ENCODE measurements at places on chromosomes 12 and 14.

GRCh38 chr12:13686260-13686659 lies 295.1 kb downstream of the GRIN2B start:
- no peak for DNase-seq

DNA sequence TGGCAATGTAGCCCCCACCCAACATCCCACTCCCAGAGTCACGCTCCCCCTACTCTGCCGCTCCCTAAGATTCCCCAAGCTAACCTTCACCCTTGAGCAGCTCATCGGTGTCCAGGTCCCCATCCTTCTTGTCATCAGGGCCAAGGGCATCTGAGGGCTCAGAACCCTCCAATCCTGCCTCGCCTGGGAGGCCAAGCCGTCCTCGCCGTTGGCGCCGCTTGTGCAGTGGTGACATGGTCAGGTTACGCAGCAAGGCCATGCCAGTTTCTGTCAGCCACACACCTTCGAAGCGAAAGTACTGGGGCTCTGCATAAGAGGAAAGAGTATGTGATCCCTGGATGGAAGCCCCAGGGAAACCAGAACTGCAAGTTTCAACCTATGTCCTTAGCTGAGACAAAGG lies 15.9 kb downstream of the KMT2D start:
- DNase-seq, result no peak

DNA sequence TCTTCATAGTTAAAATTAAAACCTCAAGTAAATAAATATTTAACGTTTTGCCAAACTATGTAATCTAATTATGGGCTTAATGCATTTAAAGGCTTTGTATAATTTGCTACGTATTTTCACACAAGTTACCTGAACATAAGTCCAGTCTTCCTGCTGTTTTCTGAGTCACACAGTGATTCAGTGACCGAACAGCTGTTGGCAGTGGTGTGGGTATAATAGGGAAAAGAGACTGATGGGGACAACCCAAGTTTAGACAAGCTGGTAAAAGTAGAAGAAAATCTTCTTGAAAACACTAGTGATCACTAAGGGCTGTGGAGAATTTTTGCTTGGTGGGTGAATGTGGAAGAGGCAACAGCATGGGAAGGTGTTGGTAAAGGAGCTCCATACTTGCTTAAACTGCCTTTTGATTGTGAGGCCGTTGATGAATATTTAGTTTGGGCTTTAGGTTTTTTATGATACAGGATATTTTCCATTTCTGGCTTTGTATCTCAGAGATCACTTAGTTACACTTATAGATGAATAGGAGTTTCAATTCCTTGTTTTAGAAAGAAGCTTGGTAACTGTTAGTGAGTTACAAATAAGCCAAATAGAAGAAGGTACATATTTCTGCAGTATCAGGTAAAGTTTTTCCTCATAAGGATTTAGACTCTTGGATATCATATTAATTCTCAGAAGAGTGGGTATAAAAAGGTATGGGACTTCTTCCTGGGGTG lies 23.9 kb downstream of the LRRK2 start:
- no peak for DNase-seq

GRCh38 chr12:104378427-104378826 lies 74.9 kb downstream of the EID3 start:
- no peak for DNase-seq

- DNase-seq, result no peak
Measured at GRCh38 chr14:27181333-27181732, 583.5 kb upstream of the NOVA1 start.

DNA sequence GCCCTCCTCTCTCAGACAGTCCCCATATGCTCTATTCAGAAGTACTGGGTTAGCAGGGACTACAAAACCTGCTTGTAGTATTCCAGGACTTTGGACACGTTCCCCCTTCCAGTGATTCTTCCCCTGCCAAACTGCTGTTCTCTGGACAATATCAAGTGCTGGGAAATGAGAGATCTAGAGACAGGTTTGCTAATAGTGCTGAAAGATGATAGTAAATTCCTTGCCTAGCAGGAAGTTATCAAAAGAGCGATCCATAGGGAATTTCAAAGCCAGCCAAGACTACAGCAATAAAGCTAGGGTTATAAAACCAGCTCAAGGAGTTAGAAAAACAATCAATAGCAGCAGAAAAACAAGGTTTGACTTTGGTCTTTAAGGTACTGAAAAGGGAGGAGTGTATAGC lies 15.2 kb downstream of the SLC7A8 start:
- DNase-seq, result no peak

GRCh38 chr14:87960013-87960787 lies 32.8 kb downstream of the GALC start:
- DNase-seq, result no peak

DNA sequence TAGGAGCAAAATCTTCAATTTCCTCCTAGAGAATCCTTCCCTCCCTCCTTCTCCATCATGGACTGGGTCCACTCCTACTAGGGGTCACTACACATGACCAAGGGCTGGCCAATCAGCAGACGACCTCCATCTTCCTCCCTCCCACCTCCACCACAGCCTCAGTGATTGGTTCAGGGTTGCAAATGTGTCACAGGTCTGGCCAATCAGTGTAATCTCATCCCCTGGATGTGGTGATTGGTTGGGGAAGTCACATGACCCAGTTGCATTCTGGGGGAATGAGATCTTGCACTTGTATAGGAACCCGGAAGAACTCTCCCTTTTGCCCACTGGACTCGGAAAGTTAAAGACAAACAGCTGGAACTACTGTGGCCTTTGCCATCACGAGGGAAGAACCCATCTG lies 169.2 kb downstream of the PIWIL1 start:
- DNase-seq, result peak; percentile 3

- peak; percentile 32 for DNase-seq
Measured at GRCh38 chr14:52551696-52552062, 626 bp downstream of the TXNDC16 start.

DNA sequence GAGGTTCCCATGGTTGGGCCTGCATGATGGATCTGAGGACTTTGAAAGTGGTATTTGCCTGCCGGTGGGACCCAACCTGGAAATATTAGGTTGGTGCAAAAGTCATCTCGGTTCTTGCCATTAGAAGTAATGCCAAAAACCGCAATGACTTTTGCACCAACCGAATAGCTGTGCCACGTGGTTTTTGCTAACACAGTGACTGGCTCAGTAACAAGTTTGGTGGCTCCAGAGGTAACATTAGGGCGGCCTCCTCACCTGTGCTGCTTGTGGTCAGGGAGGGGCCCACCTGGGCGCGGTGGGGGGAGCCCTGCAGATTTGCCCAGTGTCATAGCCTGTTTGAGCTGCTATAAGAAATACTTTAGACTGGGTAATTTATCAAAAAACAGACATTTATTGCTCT lies 1.8 kb downstream of the BDKRB2 start:
- no peak for DNase-seq

- DNase-seq, result peak; percentile 89
Measured at GRCh38 chr12:46383654-46384450, 11.3 kb upstream of the SLC38A2 start.

DNA sequence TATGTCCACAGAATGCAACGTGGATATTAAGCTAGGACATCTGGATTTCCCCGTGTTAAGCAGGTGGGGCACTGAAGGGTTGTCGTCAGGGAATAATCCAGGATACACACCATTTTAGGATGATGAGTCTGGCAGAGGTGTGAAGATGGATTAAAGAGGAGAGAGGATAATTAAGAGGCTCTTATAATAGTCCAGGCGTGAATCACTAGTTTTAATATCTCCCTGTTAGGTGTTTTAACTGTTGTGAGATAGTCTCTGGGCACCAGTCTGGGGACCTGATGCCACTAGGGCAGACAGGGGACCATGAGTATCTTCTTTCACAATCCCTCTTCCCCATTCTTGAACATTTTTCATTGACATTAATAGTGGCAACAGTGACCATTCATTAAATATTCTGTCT lies 216.7 kb downstream of the TBX5 start:
- DNase-seq, result no peak

- no peak for DNase-seq
Measured at GRCh38 chr12:29067430-29067829, 81.6 kb upstream of the FAR2 start.

DNA sequence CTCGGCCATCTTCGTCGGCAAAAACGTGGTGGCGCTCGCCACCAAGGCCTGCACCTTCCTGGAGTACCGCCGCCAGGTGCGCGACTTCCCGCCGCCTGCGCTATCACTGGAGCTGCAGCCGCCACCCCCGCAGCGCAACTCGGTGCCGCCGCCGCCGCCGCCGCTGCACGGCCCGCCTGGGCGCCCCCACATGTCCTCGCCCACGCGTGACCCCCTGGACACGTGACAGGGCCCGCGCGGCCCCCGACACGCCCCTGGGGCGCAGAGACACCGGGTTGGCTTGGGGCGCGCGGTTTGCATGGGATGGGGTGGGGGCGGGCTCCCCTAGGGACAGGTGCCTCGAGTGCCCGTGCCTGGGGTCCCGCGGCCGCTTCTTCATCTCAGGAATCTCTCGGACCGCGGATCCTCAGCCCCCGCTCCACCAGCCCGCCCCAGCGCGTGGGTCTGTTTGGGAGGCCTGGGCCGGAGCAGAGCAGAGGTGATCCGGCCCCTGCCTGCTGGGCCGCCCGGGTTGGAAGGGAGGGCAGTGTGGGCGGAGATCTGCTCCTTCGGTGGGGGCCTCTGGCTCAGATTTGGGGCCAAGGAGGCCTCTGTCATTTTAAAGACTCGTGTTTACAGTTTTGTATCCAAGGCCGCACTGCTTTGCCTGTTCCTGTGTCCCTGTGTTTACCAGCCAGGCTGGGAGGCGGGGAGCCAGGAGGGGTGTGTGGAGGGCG lies 3.3 kb downstream of the TMEM121 start:
- DNase-seq, result peak; percentile 72

DNA sequence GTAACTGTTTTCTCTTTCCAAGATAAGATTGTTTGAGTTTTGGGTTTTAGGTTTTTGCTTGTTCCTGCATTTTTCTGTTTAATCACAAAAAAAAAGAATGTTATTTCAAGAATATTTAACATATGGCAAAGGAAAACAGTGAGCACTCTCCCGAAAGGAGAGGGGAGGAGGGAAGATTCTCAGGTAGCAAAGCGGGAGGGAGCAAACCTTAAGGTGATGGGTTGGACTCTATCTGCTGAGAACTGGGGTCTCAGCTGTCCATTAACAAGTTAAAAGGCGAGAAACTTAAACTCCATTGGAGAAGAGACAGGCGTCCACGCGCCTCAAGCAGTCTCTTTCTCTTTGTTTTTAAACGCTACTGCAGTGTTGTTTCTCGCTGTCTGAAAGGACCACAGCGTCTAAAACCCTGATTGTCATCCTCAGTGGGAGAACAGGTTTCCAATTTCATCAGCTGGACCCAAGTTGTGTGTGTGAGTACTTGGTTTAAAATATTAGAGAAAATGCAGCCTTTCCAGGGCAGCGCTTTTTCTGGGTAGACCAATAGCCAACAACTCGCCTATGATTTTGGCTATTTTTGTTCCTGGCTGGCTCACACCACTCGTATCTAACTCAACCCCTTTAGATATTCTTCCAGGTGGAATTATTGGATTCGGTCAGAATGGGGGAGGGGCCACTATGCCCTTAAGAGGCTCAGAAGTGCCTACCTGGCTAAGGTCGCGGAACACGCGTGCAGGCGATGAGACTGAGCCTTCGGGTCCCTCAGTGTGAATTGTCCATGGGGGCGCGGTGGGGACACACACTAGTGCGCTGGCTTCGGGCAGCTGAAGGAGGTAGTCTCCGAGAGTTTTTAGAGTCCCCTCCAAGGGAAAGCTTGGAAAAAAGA lies 8.2 kb downstream of the SIX1 start:
- DNase-seq, result no peak

DNA sequence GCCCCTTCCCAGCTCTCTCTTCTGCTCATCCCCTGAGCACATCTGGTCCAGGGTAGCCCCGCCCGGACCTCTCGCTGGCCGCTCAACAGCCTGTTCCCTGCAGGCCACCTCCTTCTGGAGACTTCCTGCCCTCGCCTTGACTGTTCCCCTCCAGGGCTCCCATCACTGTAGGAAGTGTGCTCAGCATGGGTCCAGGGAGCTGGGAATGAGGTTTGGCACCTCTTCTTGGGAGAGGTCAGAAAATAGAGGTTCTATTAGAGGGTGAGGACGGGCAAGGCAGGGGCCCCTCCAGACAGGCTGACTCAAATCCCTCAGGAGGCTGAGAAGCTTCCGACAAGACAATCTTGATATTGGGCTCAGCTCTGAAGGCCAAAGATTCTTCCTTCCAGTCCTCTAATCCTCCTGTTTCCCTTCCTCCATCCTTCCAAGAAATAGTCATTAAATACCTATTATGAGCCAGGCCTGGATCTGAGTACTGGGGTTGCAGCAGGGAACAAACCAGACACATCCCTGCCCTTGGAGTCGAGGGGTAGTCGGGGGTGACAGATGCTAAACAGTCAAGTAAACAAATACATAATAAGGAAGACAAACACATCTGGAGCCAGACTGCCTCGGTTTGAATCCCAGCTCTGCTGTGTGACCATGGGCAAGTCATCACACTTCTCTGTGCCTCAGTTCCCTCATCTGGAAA lies 30.6 kb downstream of the CMKLR1 start:
- no peak for DNase-seq

- DNase-seq, result no peak
Measured at GRCh38 chr12:45464699-45465098, 248.8 kb downstream of the ANO6 start.

- no peak for DNase-seq
Measured at GRCh38 chr14:50056435-50056834, 59.9 kb downstream of the VCPKMT start.

DNA sequence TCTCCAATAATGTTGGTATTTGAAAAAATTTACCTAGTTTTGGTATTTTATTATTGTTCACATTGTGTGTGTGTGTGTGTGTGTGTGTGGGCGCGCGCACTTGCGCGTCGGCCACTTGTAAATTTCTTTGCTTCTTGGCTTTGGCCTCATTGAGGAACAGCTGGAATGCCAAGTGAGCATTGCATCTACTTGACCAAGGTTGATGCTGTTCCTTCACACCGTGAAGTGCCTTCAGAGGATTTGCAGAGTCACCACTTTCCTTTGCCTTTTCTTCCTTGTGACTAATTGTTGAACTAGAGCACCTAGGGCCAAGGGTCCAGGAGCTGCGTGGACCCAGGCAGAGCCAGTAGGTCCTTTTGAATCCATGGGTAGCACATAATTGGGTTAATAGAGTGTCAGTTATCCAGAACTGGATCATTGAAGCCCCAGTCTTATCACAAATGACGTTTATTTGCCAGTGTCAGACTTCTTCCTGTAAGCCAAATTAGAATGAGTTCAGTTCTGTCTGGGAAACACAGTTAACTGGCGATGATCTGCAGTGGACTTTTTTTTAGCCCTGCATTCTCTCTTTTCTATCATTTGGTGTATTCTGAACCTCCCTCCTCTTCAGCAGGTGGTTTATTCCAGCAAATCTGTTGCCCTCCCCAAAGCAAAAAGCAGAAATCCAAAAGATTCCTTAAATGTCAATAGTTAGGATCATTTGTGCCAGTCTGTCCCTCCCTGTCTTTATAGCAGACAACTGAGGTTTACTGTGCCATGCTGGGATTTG lies 2.6 kb downstream of the PPP2R5C start:
- DNase-seq, result no peak
